ENCODE measurements at places on chromosomes 3 and 15.

- DNase-seq = no peak
These were observed 22.0 kb upstream of the NANOGP8 start for GRCh38 chr15:35107122-35107521.

GRCh38 chr3:51968883-51969678 is 1.8 kb upstream of the PCBP4 start:
- DNase-seq = no peak

- DNase-seq = no peak
These were observed 333.0 kb upstream of the RARB start for GRCh38 chr3:25094932-25095685.

DNA sequence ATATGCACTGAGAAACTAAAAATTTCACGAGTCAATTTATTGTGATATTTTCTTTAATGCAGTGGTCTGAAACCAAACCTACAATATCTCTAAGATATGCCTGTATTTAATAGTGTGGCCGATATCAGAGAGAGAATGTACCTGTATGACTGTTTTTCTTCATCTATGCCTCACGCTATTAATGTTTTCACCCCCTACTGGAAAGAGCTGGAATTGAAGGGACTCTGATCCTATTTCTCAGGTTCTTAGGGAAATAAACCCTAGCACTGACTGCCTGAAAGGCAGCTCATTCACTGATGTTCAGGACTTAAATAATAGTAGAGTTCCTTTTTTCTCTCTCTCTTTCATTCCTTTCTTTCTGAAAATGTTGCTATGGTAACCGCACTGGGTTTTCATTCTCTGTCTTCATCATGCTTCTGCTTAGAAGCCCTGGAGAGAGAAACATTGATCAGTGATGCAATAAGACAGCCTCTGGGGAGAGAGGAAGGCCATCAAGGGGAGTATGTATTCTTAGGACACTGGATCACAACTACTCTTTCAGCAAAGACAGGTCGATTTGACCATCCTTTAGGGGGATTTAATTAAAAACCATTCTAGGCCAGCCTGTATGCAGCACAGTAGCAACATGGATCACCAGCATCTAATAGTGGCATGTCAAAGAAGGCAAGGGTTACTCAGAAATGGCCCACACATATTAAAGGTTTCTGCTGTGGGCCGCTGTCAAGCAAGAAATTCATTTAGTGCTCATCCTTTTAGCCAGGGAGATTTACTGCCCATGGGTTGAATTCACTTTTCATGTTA is 1135.7 kb downstream of the IGSF11 start:
- DNase-seq = no peak

GRCh38 chr3:171315101-171315500 is 145.1 kb downstream of the TNIK start:
- no peak for DNase-seq

- DNase-seq = no peak
These were observed 1.8 kb downstream of the LMCD1 start for GRCh38 chr3:8503461-8503860.

GRCh38 chr15:91429973-91430372 is 329.9 kb downstream of the SV2B start:
- no peak for DNase-seq

GRCh38 chr3:39639344-39640236 is 169.8 kb upstream of the MYRIP start:
- DNase-seq = no peak

DNA sequence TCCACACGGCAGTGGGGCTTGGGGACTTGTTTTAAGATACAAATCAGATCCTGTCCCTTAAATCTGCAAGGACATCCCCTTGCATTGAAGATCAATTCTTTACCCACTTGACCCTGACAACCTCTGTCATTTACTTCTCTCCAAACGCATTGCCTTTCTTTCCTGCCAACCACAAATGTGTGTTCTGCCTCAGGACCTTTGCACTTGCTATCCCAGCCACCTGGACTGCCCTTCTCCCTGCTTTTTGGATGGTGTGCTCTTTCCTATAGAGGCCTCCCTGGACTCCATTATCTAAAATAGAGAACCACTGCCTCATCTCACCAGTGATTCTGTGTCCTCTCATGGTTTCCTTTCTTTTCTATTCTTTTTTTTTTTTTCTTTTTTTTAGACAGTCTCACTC is 1.5 kb upstream of the RPL29 start:
- DNase-seq = no peak

Measured in activated naive CD8-positive, alpha-beta T cell treated with anti-CD3 and anti-CD28 coated beads, Interleukin-2, amount 50 U/mL, for 16 hours (primary cell).